ENCODE measurements at places on chromosomes 1 and 21. TPM values are rescaled to one million over a fixed set of nuclear protein-coding genes. Genes with fewer than 3 reads are reported as not detected.

C1orf122 gene
- 37.2 TPM for total RNA-seq

ITGB2 gene
- 111 TPM for total RNA-seq

C1orf167 gene
- 4.2 TPM for total RNA-seq

NDC1 gene
- total RNA-seq = 8.5 TPM

SDHB gene
- total RNA-seq = 92.0 TPM

OR2L2 gene
- 0.09 TPM for total RNA-seq

SLAMF8 gene
- 12.0 TPM for total RNA-seq

DDR2 gene
- 19.8 TPM for total RNA-seq

ZBTB8A gene
- 10.4 TPM for total RNA-seq

PROK1 gene
- not detected for total RNA-seq

CITED4 gene
- total RNA-seq = 78.6 TPM

DIRAS3 gene
- 8.8 TPM for total RNA-seq

ATXN7L2 gene
- 7.3 TPM for total RNA-seq

OR2G6 gene
- 0.06 TPM for total RNA-seq

NFIA gene
- 87.5 TPM for total RNA-seq

FAM163A gene
- total RNA-seq = not detected

CASZ1 gene
- total RNA-seq = 33.0 TPM

FAM151A gene
- not detected for total RNA-seq

S100A9 gene
- total RNA-seq = 271 TPM

GJA8 gene
- total RNA-seq = 2.4 TPM

CHIA gene
- total RNA-seq = not detected

NBPF20 gene
- total RNA-seq = 3.8 TPM

MTFR1L gene
- 66.6 TPM for total RNA-seq

TMEM61 gene
- total RNA-seq = 7.0 TPM

ADCY10 gene
- total RNA-seq = 0.22 TPM

OR10J1 gene
- total RNA-seq = not detected

SPRTN gene
- total RNA-seq = 8.9 TPM

CLCA2 gene
- total RNA-seq = not detected

ANGPTL3 gene
- 0.41 TPM for total RNA-seq

FUBP1 gene
- total RNA-seq = 151 TPM

KRTAP8-1 gene
- not detected for total RNA-seq

PHLDA3 gene
- total RNA-seq = 25.6 TPM

CFAP74 gene
- not detected for total RNA-seq

LHX8 gene
- total RNA-seq = not detected

SPRR2E gene
- not detected for total RNA-seq
